ENCODE measurements at places on chromosomes 3 and 15.

GRCh38 chr3:12815719-12816118, 19.2 kb downstream of the CAND2 start:
- DNase-seq: no peak

DNA sequence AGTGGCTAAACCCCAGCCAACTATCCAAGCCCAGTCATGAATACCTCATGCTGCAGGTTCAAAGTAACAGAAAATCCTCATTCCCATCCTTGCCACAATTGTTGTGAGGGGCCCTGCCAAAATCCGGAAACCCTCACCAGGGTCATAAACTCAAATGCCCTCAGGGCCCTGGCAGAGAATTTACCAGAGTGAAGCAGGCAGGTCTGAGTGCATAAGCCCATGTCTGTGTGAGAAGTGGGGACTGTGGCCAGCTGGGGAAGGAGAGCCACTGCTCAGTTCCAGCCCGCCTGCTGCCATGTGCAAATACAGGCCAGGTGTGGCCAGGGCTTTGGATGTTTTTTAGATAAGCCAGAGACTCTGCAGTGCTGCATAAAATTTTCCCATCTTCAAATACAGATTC, 7.0 kb downstream of the CEP152 start:
- no peak for DNase-seq

DNA sequence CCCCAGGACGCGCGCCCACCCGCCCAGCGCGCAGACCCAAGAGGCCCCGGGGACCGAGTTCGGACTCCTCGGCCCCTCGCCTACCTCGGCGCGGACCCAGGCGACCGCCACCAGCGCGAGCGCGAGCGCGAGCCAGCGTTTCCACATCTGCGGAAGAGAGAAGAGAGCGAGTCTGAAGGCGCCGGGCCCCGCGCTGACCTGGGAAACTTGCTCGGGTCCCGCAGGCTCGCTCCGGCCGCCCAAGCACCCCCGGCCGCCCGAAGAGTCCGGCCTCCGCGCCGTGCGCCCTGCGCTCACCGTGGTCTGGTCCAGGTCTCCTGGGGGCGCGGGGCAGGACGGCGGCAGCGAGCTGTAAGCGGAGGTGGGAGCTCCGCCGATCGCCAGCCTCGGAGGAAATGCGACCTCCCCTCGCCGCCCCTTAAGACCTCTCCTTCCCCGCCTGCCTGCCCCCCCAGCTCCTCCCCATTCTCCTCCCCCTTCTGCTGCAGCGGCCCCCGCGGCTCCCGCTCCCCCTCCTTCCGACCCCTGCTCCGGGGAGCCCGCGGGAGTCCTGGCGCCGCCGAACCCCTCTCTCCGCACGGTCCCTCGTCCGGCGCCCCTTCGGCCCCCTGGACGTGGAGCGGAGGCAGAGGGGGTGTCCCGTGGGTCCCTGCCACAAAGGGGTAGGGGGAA, at the start of gene FSTL1:
Gene FSTL1, minus strand, starts transcription at position 393 of the 672 bp plus-strand sequence. Its CDS starts 246 bp downstream, at position 147.
- no peak for DNase-seq

GRCh38 chr3:109597444-109597843, 260.1 kb upstream of the DPPA4 start:
- no peak for DNase-seq

- DNase-seq: no peak
Measured at GRCh38 chr3:171933441-171933840, 90.3 kb downstream of the TMEM212 start.
